Stimulated activated naive CD8-positive, alpha-beta T cell treated with anti-CD3 and anti-CD28 coated beads, Interleukin-15, Interleukin-2, amounts not matched to agents 100 U/mL and 50 U/mL, for 24 hours (primary cell): ENCODE measurements at places on chromosomes 5 and 9.
A peak's percentile ranks its signal among the peaks of the same experiment; 100 is the strongest.

DNA sequence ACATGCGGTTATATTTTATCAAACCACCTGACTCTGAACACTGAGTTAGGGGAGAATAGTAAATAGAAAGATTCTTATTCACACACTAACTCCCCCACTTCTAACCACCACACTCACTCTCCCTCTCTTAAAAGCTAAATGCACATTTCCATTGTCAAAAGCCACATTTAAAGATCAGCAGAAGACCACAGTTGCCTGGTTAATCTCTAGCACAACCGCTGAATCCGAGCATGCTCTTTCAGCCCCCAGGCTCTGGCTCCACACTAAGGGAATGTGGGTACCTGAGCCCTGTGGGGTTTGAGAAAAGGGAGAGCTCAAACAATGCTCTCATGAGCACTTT, 35.7 kb downstream of the PFDN1 start:
- no peak for DNase-seq

DNA sequence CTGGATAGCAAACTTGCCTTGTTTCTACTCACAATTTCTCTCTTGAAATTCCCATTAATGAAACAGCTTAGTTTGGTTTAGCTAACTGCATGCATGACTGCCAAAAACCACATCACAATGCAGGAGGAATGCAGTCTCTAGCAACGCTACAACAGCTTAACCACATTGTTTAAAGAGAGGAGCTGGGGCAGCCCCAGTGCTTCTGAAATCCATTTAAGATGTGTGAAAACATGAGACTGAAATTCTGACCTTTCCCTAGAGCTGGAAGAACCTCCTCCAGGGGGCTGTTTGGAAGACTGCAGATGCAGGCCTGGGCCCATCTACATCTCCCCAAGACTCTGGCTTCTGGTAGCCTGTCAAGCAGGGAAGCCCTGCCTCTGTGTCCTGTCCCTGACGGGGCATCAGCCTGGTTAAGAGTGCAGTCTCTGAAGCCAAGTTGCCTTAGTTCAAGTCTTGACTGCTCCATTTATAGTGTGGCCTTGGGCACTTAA, 157.1 kb downstream of the ZNF462 start:
- no peak for DNase-seq

DNA sequence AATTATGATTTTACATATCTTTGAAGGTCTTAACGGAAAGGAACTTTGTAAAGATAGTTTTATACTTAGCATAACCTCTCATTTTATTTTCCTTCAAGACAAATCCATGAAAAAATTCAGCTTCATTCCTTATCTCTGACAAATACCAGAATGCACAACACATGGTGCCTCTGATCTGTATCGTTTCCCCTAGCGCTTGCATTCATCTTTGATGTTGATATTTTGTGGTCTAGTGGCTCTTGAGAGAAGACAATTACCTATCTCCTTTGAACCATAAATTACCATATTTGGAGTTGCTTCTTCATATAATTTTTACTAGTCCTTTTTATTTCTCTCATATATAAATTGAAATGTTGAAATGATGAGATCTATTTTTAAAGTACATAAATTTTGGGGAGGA, 551.3 kb downstream of the PDE4D start:
- DNase-seq, result no peak

- peak; percentile 12 for DNase-seq
Observed at GRCh38 chr9:123267481-123268198, 746 bp downstream of the STRBP start.

DNA sequence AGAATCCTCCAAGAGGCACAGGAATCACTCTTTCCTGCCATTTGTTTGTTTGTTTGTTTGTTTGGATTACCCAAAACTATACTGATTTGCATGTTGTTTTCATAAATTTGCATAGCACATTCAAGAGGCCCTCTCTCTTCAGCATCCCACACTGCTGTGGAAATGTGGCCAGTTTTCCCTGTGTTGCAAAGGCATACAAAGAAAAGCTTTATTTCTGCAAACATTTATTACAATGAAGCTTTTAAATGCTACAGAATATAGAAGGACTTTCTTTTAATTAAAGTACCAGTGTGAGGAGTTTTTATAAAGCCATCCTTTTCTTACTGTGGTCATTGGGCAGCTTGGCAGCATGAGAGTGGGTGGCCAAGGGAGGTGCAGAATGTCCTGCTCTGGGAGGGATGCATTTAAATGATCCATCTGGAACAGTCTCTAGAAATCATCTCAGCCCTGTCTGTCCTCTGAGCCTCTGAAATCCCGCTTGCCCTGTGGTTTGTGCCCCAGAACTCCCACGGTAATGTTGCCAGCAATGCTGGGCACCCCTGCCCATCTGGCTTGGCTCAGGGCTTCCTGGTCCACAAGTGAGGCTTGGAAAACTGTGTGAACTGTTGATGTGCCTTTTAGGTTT, 356.8 kb upstream of the KIF2A start:
- no peak for DNase-seq

DNA sequence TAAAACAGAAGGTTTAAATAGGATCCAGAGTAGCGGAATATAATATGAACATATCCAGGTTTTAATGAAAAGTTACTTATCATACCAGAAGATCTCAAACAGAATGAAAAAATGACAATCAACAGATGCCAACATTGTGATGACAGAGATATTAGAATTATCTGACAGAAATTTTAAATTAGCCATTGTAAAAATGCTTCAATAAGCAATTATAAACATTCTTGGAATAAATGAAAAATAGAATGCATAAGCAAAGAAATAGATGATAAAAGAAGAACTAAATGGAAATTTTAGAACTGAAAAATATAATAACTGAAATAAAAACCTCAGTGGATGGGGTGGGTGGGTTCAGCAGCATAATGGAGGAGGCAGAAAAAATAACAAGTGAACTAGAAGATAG, 37.2 kb downstream of the ZMAT2 start:
- DNase-seq, result no peak

DNA sequence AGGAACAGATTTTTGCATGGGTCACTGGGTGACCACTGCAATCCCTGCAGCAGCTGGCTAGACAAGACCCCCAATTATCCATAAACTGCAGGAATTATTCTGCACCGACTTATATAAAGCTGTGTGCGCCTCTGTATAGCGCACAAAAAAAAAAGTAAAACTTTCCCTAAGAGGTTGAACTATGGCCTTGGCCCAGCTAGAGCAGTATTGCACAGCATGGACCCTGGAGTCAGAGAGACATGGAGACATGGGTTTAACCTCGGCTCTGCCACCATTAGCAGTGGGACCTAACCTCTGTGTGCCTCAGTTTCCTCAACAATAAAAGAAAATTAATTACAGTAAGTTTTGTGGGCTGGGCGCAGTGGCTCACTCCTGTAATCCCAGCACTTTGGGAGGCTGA, 17.1 kb upstream of the GRPEL2 start:
- DNase-seq, result no peak

DNA sequence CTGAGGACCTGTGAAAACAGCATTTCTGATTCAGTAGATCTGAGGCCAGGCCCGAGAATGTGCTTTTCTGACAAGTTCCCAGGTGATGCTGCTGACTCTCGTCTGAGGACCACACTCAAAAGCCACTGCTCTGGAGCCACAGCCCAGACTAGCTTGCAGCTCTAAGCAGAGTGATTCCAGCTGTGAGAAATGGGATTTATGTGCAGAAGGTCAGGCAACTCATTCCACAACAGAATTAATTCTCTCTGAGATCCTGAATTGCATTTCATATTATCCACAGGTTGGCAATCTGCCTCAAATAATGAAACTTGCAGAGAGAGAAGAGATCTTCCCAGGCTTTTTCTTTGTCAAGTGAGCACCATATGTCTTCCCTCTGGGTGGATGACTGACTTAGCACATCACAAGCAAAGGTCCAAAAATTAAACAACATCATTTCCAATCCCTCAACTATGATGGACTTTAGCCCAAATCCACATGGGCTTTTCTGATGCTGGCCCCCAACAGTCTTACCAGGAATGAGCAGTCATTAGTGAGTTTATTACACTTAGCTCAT, 140.2 kb downstream of the ALDH1A1 start:
- DNase-seq, result no peak

DNA sequence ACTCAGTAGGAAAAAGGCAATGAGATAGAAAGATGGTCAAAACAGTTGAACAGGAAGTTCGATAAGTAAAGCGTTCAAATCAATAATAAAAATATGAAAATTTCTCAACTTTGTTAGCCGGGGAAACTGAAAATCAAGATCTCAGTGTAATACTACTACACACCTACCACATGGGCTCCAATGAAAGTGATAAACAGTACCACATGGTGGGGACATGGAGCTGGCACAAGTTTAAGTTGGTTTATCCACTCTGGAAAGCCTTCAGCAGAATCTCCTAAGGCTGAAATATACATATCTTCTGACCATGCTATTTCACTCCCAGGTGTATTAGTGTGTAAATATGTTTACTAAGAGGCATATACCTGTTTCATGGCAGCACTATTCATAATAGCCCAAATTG, 126.8 kb downstream of the NXNL2 start:
- DNase-seq, result no peak

GRCh38 chr5:151880324-151880723, 44.3 kb downstream of the GLRA1 start:
- no peak for DNase-seq

- no peak for DNase-seq
Observed at GRCh38 chr9:98083566-98084183, 27.1 kb downstream of the NANS start.

GRCh38 chr9:92324889-92325268, 271 bp downstream of the NOL8 start:
- no peak for DNase-seq

- no peak for DNase-seq
Observed at GRCh38 chr9:100474082-100474923, 1.4 kb downstream of the TMEFF1 start.

DNA sequence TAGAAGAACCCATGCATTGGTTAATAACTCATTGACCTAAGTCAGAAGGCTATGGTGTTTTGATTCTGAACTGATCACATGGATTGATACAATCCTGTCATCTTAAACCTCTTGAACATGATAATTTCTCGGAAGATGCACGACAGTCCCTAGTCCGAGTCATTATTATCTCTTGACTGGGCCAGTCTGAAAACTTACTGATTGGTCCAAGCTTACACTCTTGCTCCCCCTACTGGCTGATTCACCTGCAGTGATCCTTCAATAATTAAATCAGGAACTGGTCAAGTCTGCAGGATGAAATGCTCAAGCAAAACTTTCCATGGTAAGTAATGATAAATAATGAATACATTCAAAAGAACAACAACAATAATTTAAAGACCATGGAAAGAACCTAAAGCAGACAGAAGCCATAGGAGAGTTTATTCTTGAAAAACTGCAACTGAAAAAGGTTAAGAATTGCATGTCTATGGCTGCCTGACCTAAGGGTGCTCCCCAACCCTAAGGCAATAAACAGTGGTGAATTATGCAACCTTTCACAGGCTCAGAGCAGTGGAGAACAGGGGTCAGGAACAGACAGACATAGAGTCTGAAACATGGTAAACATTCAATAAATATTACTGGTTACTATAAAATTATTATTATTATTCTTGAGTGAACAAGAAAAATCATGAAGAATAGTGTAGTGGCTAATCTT, 79.3 kb downstream of the BRINP1 start:
- peak; percentile 16 for DNase-seq

DNA sequence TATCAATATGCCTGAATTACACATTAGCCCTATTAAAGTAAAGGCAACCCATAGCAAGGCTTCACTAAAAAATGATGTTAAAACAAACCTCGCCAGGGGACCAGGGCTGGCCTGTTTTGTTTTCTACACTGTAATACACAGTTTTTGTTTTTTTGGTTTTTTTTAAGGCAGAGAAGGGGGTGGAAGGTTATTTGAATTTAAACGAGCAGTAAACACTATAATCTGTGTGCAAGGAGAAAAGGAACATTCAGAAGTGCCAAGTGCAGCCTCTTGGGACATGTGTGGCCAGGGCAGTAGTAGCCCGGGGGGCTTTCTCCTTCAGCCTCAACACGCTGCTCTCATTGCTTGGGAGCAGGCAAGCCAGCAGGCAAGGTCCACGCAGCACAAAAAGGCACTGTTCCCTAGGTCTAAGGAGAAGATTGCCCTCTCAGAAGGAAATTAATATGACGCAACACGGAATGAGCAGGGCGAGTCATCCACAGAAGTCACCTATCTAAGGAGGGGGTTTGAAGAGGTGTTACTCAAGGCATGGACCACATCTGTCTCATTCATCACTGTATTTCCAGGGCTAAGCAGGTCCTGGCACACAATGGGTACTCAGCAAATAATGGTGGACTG, 16.2 kb downstream of the SIL1 start:
- no peak for DNase-seq

- DNase-seq, result no peak
Observed at GRCh38 chr9:120692901-120693699, 21.2 kb downstream of the MEGF9 start.

- no peak for DNase-seq
Observed at GRCh38 chr5:119750887-119751733, 121.8 kb downstream of the FAM170A start.

DNA sequence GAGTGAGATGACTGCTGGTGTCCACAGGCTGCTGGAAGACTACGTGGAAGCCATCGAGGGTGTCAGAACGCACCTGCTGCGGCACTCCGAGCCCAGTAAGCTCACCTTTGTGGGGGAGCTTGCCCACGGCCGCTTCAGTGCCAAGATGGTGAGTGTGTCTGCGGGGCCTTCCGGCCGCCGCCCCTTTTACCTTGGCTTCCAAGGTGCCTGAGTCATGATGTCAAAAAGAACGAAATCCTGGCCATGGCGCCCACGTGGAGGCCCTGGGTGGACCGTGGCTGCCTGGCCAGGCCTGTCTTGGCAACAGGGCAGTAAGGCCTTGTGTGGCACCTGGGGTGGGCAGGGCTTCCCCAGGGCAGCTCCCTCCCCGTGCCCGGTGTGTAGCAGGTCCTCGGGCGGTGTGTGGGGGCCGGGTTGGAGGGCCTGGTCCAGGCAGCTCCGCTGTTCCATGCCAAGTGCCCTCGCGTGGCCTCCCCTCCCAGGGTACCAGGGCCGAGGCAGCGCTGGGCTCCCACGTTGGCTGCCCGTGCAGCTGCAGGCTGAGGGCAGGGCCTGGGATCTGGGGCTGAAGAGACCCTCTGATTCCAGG, 7.8 kb downstream of the DPP7 start:
- no peak for DNase-seq

DNA sequence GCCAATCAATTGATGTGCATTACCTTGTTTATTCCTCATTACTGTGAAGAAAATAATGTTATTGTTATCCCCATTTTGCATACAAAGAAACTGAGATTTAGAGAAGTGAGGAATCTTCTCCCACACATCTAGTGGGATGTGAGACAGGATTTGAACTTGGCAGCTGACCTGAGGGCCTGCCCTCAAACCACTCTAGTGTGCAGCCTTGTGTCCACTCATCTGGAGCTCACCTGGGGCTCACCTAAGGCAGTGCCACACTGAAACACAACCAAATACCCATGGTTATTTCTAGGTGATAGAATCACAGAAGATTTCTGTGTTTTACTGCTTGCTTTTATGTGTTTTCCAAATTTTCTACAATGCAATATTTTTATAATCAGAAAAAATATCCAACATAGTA, 94.7 kb upstream of the SAP30L start:
- DNase-seq, result no peak
